ENCODE measurements at places on chromosomes 1 and 21.

DNA sequence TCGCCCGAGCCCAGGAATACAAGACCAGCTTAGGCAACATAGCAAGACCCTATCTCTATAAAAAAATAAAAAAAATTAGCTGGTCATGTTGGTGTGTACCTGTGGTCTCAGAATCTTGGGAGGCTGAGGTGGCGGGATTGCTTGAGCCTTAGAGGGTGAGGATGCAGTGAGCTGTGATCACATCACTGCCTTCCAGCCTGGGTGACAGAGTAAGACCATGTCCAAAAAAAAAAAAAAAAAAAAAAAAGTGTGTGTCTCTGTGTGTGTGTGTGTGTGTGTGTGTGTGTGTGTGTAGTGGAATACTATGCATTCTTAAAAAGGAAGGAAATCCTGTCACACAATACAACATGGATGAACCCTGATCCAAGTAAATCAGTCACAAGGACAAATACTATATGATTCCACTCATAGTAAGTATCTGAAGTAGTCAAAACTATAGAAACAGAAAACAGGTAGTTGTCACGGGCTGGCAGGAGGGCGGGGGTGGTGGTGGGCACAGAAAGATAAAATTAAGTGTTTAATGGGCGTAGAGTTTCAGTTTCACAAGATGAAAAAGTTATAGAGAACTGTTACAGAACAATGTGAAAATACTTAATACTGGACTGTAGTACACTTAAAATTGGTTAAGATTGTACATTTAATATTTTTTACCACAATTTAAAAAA, 47.8 kb downstream of the SELENOF start:
- no peak for DNase-seq

DNA sequence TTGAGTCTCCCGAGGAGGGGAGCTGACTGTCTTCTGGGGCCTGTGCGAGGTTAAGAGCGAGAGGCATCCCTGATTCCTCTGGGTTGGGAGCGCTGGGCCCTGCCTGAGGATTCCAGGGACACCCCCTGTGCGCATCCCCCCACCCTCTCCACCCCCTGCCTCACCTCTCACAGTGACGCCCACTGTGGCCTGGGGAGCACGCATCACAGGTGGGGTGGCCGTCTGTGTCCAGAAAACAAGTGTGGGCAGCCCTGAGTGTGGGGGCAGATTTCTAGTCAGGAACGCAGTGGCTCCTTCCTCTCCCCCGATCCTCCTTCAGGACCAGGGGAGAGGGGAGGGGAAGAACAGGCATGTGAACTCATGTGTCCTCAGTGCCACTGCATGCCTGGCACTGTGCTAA, 61.7 kb downstream of the LDLRAD2 start:
- DNase-seq: no peak

DNA sequence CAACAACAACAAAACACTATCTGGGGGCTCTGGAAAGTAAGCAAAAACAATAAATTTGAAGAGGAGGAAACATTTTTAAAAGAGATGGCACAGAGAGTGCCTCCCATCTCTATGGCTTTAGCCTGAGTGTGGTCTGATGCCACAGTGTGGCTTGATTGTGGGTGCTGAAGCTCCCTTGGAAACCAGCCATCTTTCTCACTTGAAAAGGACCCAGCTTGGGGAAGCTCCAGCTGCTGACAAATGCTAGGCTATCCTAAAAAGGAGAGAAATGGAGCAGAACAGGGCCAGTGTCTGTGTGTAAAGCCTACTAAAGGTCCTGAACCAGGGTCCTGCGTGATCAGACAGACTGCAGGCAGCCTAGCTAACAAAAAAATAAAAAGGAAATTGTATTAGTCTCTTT, 642.0 kb upstream of the PTBP2 start:
- DNase-seq: no peak

GRCh38 chr1:58927722-58928085, 143.9 kb upstream of the JUN start:
- DNase-seq: no peak

DNA sequence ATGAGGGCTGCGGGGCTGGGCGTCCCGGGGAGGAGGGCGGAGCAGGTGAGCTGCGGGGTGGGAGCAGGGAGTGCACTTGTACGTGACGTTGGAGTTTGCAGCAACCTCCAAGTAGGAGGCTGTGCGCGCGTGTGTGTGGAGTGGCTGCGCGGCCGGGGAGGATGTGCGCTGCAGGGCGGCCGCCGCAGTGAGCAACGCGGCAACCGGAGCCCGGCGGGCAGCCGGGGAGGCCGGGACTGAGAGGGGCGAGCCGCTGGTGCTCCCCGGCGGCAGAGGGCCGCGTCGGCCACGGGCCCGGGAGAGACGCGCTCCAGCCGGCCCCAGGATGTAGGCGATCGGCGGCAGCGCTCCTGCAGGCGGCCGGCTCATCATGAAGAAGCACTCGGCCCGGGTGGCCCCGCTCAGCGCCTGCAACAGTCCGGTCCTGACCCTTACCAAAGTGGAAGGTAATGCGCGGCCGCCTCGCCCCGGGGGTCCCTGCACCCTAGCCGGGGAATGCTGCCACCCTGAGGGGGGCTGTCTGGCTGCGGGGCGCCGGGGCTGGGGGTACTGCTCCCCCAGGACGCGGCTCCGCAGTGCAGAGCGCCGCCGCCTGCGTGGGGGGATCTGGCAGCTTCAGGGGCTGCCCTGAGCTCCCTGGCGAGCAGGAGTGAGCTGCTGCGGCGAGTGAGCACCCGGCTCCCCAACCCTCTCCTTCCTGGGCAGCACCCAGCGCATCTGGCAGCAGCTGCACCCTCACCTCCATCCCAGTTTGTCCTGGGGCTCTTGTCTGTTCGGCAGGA, 158.9 kb upstream of the COA6 start:
- no peak for DNase-seq

DNA sequence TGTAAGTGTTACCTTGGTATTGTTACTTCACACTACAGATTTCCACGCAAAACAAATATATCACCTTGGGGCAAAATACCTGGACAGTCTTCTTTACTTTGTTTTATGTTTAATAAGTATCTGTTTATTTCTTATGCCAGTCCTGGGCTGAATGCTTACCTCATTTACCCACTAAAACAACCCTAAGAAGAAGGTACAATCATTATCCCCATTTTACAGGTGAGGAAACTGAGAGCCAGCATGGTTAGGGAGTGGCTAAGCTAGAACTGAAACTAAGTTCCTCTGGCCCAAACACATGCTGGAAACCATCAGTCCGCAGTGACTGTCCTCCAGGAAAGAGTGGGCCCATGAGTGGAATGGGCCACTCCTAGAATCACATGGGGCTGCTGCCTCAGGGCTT, 13.0 kb upstream of the GUCA2B start:
- no peak for DNase-seq

DNA sequence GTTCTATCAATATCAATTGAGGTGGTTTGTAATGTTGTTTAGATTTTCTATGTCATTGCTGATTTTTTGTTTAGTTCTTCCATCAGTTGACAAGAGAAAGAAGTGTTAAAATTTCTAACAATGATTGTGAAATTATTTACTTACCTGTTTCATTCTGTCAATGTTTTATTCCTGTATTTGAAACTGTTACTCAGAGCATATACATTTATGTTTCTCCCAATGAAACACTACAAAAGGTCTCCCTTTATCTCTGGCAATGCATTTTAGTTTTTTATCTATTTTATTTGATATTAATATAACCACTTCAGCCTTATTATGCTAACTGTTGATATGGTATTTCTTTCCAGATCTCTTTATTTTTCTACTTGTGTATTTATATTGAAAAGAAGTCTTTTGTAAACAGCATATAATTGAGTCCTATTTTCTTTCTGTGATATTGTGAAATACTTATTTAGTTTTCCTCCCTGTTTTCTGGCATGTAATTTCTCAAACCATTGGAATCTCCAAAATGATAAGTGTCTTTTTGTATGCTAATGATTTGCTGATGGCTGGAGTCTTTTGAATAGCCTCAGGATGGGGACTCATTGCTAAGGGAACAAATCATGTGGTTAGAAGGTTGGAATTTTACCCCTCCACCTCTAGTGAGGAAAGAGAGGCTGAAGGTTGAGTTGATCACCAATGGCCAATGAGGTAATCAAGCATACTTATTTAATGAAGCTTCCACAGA, 122.0 kb downstream of the ADSS2 start:
- no peak for DNase-seq

GRCh38 chr21:27403011-27403410, 436.1 kb upstream of the ADAMTS5 start:
- no peak for DNase-seq

DNA sequence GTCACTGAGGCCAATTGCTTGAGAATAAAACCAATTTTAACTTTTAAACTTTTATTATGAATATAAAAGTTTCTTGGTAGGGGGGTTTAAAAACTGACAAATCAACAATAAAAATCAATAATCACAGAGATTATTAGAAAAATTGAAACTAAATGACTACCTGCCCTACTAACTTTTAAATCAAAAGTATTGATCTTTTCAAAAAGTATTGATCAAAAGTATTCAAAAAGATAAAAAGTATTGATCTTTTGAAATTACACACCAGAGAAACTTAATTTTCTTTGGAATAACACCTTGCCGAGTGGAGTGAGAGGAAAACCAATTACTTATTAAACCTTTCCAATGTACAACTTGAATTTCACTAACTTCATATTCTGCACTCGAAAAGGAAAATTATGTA, 2.2 kb downstream of the SLC30A1 start:
- DNase-seq: no peak

GRCh38 chr1:226731257-226731893, 7.7 kb downstream of the ITPKB start:
- DNase-seq: no peak

DNA sequence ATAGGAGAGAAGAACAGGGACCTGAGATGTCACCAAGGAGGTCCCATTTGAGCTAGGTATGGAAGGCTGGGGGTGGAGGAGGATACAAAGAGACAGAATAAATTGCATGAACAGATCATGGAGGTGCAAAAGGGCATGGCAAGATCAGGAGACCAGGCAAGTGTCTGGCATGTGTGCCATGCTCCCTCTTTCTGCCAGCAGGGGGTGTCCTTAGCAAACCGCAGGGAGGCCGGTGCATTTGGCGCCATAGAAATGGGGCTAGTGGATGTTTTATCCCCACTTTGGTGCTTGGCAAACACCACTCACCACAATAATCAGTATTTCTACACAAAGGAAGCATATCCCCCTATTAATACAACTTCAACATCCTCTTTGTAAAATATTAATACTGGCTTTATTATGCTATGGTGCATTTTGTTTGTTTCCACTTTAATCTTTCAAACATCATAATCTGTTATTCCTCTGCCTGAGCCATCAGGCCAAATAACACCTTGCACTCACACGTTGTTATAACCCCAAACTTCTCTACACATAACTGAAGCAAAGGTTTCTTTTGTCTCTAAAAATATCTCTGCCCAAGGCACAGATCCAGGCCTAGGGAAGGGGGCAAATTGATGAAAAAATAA, 25.9 kb downstream of the S100A6 start:
- DNase-seq: peak; percentile 76

DNA sequence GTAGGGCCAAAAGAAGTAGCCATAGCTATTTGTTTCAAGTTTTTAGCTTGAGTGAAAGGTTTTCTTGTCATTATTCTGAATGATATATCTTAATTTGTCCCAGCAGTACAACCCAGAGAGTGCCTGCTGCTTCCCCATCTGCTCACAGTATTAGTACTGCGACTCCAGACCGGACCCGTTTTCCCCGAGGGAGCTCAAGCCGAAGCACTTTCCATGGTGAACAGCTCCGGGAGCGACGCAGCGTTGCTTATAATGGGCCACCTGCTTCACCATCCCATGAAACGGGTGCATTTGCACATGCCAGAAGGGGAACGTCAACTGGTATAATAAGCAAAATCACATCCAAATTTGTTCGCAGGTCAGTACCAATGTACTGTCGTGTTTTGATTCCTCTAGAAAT, 37.2 kb upstream of the C1orf115 start:
- DNase-seq: no peak

GRCh38 chr1:168979276-168979675, 127.2 kb upstream of the ATP1B1 start:
- no peak for DNase-seq

- peak; percentile 54 for DNase-seq
Observed at GRCh38 chr1:230632273-230632873, 9.9 kb upstream of the COG2 start.

- peak; percentile 86 for DNase-seq
Observed at GRCh38 chr1:32372149-32372756, 9.9 kb downstream of the TSSK3 start.

GRCh38 chr1:234475167-234475793, 3.7 kb downstream of the TARBP1 start:
- peak; percentile 49 for DNase-seq

- no peak for DNase-seq
Observed at GRCh38 chr1:183674886-183675285, 21.8 kb upstream of the APOBEC4 start.

- DNase-seq: no peak
Observed at GRCh38 chr1:187045371-187045770, 216.6 kb downstream of the PLA2G4A start.

GRCh38 chr1:94154989-94155388, 34.0 kb upstream of the ABCA4 start:
- no peak for DNase-seq

GRCh38 chr1:47575855-47576757, 138.3 kb downstream of the FOXD2 start:
- no peak for DNase-seq

DNA sequence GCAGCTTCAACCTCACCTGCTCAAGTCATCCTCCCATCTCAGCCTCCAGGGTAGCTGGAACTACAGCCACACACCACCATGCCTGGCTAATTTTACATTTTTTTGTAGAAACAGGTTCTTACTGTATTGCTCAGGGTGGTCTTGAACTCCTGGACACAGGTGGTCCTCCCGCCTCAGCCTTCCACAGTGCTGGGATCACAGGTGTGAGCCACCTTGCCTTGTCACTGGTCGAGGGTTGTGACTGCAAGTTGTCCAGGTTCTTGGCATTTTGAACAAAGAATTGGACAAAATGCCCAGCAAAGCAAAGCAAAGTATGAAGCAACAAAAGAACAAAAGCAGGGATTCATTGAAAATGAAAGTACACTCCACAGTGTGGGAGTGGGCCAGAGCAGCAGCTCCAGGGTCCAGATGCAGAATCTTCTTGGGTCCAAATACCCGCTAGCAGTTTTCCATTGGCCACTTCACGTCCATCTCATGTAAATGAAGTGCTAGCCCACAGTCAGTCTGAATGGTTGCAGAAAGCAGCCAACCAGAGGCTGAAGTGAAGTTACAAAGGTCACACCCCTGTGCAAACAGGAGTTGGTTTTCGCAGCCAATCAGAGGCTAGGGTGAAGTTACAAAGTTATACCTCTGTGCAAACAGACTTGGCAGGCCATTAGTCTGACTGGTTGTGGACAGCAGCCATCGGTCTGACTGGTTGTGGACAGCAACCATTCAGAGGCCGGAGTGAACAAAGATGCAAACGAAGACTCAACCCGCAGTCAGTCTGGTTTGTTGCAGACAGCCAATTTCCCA, 109.5 kb upstream of the KIF26B start:
- DNase-seq: peak; percentile 25

- DNase-seq: peak; percentile 58
Observed at GRCh38 chr1:219090607-219091006, 83.1 kb upstream of the LYPLAL1 start.
